ENCODE measurements at places on chromosomes 4 and X.
A peak's percentile ranks its signal among the peaks of the same experiment; 100 is the strongest.

GRCh38 chrX:39677585-39677977 is 420.2 kb downstream of the BCOR start:
- no peak for DNase-seq

GRCh38 chrX:49075347-49075746 is 1.5 kb upstream of the PRAF2 start:
- no peak for DNase-seq

DNA sequence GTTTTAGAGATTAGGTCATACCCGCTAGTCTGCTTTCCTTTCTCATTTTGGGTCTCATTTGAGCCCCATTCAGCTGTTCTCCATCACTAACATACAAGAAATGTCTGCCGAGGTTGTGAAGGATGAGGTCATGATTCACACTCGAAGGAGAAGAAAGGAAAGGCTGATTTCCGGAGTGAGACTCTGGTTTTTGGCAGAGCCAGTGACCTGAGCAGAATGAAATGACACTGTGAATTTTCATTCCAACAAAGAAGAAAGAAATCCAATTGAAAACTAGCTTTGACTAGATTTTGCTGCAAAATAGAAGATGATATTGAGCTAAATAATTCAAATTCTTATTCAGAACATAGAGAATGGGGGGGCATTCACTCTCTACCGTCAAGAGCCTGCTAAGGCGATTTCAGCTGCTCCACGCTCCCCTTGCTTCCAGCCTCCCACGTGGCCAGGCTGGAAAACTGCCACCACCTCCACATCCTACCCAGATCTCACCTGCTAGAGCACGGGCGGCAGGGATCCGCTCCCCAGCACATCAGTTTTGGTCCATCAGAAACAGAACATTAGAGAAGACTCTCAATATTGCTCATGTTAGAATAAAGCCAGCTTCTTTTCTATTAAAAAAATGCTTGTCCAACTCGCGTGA is 39.0 kb downstream of the F11 start:
- no peak for DNase-seq

DNA sequence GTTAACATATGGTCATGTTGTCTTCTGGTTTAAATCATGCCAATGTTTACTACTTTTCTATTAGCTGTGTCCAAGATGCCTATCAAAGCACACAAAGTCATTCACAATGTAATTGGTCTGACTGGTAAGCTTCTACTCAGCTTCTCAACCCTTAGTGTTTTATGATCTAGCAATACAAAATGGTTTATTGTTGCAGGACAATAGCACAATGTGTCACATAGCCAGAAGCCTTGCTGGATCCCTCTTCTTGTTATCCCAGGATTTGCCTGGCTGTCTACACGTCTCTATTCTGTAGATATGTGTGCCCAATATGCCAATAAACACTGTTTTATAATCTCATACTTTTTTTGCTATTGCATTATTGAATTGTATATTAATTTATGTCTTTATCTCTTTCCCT is 1111.0 kb upstream of the AGA start:
- DNase-seq, result peak; percentile 69

- no peak for DNase-seq
These were observed 55.5 kb downstream of the PJA1 start for GRCh38 chrX:69109706-69110105.

DNA sequence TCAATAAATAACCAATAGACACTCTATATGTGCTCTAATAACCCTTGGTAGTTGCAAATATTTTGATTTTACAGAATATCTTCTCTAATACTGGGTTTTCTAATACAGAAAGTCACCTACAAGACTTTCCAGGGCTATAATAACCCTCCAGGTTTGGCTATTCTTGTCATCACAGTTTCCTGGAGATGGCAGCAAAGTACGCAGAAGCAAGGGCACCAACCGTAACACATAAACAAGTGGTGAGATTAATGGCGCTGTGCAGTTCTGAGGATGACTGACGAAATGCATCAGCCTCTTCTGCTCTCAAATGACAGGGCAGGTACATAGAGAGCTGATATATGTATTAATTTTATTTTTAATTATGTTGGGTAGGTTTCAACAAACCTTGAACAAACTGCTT is 122.4 kb downstream of the C4orf33 start:
- DNase-seq, result peak; percentile 54

Data from globus pallidus (tissue), 1 donor.